COLO829 (cell line): ENCODE measurements at places on chromosomes 6 and 20.

DNA sequence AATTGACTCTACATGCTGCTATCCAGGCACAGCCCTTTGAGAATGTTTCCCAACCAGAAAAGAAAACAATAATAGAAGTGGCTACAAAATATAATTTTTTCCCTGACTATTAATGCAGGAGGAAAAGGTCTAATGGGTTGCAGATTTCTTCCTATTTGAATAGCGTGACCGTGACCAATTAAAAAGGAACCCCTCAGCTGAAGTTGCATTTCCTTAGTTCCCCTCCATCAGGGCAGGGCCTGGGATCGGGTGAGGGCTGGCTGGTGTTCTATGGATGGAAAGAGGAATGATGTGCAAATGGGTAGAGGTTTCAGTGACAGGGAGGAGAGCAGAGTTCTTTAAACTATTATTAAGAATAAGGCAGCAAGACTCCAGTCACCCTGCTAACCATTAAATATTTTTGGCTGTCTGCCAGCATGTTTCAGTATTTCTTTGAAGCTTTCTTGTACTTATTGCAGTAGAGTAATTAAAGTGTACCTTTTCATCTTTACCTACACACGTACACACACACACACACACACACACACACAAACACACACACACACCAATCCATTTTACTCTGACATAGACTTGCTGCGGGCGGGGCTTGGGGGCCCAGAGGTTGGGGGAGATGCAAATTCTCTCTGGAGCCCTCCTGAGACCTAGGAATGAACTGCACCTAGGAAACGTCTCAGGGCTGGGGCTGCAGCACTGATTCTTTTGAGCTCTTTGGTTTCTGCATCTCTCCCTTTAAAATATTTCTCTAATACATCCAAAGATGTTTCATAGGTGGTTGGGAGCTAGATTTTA, 154.8 kb upstream of the SLC35B3 start:
- DNase-seq, result no peak

DNA sequence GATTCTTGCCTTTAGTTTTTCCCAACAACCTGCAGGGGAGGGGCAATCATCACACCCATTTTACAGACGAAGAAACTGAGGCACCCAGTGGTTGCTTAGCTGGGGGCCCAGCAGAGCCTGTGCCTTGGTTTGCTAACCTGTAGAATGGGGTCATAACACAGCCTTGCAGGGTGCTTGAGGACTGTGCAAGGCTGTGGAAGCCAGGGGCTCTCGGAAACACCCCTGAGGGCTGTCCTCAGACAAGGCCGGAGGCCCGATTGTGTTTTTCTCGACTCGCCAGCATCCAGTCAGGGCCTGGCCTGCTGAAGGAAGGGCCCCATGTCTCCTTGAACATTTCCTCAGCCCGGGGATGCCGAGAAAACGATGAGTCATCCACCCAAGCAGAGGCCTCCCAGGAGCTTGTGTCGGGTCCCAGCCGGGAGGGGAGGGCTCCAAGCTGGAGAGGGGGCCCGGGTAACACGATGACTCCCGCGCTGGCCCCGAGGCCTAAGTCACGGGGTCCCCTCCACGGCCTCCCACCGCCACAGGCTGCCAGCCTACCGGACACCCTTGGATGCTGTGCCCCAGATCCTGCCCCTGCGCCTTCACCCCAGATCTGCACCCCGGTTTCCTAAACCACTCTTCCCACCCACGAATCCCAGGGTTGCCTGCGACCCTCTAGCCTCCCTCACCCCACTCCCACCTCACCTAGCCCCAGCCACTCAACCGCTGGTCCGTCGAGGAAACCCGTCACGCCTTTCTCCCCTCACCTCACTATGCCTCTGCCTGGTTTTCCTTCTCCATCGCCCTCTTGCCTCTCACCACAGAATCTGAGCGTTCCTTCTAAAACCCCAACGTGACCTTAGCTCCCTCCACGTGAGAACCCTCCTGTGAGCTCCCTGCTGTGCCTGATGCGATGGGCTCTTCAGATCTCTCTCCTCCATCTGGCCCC, 10.6 kb downstream of the NOL4L start:
- peak; percentile 60 for DNase-seq

GRCh38 chr20:52746190-52746589, 226.0 kb upstream of the TSHZ2 start:
- no peak for DNase-seq

DNA sequence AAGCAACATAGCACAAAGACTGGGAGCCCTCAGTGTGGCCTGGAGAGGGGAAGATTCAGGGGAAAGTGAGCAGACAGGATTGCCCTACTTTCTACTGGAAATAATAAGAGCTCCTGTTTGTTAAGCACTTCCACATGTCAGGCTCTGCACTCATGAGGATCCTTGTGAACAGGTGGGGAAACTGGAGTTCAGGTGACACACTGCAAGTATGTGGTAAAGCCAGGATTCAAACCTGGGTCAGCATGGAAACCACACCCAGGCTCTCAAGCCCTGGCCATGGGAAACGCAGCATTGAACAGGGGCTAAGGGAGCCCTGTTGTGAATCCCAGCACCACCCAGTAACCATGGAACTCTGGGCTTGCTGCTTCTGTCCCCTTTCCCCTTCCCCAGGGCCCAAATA, 42.8 kb upstream of the ID1 start:
- DNase-seq, result no peak

- peak; percentile 38 for DNase-seq
Observed at GRCh38 chr6:136317021-136317694, 27.5 kb upstream of the BCLAF1 start.

DNA sequence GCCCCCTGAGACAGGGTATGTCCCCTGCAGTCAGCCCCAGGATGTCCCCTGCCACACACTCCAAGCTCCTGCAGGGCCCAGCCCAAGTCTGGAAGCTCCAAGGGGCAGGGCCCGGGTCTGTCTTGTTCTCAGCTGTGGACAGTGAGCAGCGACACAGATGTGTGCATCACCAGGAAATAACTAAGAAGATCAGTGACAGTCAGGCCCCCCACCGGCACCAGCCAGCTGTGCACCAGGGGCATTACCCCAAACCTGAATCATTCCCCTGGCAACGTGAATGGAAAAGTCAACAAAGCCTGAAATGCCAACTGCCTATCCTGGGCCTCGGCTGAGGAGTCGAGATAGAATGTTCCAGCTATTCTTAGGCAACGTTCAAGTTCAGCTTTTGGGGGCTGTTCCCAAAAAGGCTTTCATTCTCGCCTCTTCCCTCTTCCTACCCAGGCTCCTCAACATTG, 105.0 kb downstream of the PREX1 start:
- no peak for DNase-seq

DNA sequence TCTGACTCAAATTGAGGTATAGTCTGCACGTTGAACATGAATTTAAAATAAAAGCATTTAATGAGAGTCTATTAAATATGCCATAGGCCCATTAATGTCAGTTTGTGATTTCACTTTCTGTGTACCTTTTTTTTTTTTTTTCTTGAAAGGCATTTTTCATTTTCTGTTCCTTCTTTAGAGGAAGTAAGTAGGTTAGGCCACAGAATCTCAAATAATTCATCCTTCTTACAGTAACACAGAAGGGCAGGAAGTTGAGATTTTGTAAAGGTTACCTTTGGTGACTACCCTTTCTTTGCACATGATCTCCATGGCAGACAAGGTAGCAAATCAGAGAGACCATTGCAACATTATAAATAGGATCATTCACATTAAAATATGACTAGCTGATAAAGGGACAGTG, 9.6 kb downstream of the L3MBTL3 start:
- DNase-seq, result no peak
